ENCODE measurements at places on chromosomes 1 and 21. TPM values are rescaled to one million over a fixed set of nuclear protein-coding genes. Genes with fewer than 3 reads are reported as not detected.

DNA sequence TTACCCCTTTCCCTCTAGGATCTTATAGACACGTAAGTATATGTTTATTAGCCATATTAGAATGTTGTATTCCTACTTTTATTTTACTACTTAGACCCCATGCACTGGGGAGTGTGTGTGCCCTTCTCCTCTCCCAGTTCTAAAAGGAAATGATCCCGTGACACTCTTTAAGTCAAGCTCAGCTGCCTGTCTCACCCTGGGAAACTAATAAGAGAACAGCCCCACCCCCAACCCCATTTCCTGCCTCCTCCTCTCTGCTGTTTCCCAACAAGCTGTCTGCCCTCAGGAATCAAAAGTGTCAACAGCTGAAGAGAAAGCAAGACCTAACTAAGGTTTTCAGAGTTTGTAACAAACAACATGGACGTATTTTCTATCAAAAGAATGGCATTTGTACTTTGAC, 92.6 kb upstream of the VAV3 start:
- no peak overlapping the region for H3K4me3 ChIP-seq
- DNase-seq = peak; percentile 76
- H3K36me3 ChIP-seq = no peaks in the 10 kb centered on the region
- peaks cover 10% of the 10 kb centered on the region for H3K4me1 ChIP-seq

AUNIP gene
- total RNA-seq = 9.4 TPM

ADAM30 gene
- not detected for total RNA-seq

SPSB1 gene
- total RNA-seq = 8.2 TPM

DNA sequence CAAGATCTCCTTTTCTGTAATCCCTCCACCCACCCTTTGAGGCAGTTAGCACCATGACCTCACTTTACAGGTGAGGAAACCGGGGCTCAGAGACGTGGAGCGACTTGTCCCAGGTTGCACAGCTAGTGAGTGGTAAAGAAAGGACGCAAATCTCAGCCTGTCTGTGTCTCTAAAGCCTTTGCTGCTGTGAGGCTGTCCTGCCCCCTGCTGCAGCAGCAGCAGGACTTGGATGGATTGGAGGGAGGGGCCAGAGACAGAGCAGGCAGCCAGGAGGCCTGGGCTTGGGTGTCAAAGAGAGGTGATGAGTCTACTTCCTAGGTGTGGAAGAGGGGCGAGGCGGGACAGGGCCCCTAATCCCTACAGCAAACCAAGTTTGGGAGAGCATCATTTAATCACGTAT, 69.6 kb downstream of the PTPRU start:
- H3K4me1 ChIP-seq = no peaks in the 10 kb centered on the region
- H3K27me3 ChIP-seq = no peaks in the 10 kb centered on the region
- H3K36me3 ChIP-seq = peaks cover 23% of the 10 kb centered on the region
- no peak overlapping the region for H3K4me3 ChIP-seq

FNDC7 gene
- not detected for total RNA-seq

- H3K27me3 ChIP-seq = no peaks in the 10 kb centered on the region
- no peaks in the 10 kb centered on the region for H3K36me3 ChIP-seq
- no peak overlapping the region for H3K27ac ChIP-seq
- no peak overlapping the region for H3K4me3 ChIP-seq
- DNase-seq = no peak
Measured at GRCh38 chr1:193431265-193431977, 245.0 kb upstream of the B3GALT2 start.

DNA sequence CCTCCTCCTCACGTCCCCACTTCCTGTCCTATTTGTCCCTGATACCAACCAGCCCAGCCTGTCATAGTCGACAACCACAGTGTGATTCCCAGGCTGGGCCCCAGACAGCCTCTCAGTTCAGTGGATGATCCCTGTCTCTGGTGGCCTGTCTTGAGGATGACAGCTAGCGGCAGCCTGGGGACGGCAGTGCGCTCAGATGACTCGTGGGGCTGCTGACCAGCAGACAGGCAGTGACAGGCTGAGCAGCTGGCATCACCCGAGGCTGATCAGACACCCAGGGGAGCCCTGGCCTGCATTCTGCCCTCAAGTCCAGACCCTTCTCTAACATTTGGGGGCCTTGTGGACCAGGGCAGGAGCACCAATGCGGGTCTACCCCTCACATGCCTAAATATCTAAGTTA, 21.0 kb downstream of the NKAIN1 start:
- H3K27ac ChIP-seq = no peak overlapping the region
- H3K27me3 ChIP-seq = peaks cover 12% of the 10 kb centered on the region
- no peak overlapping the region for H3K4me3 ChIP-seq

TEX38 gene
- total RNA-seq = not detected

PTPN7 gene
- total RNA-seq = not detected

FCGR2B gene
- total RNA-seq = not detected

- no peaks in the 10 kb centered on the region for H3K36me3 ChIP-seq
- no peak overlapping the region for H3K27ac ChIP-seq
- no peak overlapping the region for H3K4me3 ChIP-seq
- no peaks in the 10 kb centered on the region for H3K27me3 ChIP-seq
- H3K4me1 ChIP-seq = no peaks in the 10 kb centered on the region
- no peak for DNase-seq
Measured at GRCh38 chr1:7581754-7582459, 189.2 kb upstream of the VAMP3 start.

Measured in MCF 10A (cell line).